ENCODE measurements at places on chromosomes 13 and 19.
A peak's percentile ranks its signal among the peaks of the same experiment; 100 is the strongest.

DNA sequence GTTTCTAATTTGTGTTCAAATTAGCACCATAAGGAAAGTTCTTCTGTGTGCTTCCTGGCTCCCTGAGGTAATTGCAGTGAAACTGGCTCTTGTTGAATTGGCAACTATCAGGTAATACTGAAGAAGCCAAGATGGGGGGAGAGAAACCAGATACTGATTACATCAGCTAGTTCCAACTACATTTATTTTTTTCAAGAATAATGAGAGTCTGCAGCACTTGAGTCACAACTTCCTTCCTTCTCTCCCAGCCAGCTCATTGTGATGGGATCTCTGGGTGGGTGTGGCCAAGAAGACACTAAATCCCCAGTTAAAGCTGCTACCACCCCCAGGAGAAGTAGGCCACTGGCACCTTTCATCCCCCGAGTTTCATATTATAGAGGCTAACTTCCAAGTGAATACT, 100.7 kb upstream of the RXFP2 start:
- DNase-seq = peak; percentile 87

- DNase-seq = no peak
Observed at GRCh38 chr19:30165228-30165813, 206.9 kb upstream of the ZNF536 start.

DNA sequence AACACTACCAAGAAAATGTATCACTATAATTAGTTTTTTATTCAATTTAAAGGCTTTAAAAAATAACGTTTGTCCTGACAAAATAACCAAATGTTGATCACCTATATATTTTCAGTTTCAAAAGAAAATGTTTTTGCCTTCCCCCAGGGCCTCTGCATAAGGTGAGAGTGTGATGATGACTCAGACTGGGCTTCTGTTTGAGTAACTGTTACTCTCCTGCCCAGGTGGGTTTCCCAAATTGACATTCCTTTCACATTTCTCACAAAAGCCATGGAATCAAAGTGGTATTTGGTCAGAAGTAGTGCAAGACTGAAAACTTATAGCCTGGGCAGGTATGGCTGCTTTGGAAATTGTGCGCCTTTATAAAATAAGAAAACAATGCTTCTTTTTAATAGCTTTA, 180.6 kb downstream of the COG6 start:
- no peak for DNase-seq

GRCh38 chr19:11296264-11296663, 304 bp downstream of the TSPAN16 start:
- DNase-seq = peak; percentile 21

DNA sequence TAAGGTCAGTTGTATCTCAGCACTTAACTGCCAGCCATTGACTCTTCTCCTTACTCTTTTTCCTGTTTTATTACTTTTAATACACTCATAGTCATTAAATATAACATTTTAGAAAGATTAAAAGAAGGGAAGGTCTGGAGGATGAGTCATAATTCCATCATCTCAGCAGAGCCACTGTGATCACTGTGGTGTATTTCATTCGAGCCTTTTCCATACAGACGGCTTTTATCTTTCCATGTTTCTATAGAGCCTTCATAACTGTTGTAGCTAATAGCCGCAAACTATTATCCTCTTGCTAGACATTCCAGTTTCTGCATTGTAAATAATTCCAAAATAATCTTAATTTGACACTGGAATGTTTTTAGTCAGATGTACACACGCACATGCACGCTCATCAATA, 4.7 kb upstream of the FLT1 start:
- DNase-seq = peak; percentile 53

GRCh38 chr19:2769218-2769617, 13.9 kb downstream of the SGTA start:
- DNase-seq = no peak

- no peak for DNase-seq
Observed at GRCh38 chr19:28020619-28021258, 1192.2 kb downstream of the UQCRFS1 start.

DNA sequence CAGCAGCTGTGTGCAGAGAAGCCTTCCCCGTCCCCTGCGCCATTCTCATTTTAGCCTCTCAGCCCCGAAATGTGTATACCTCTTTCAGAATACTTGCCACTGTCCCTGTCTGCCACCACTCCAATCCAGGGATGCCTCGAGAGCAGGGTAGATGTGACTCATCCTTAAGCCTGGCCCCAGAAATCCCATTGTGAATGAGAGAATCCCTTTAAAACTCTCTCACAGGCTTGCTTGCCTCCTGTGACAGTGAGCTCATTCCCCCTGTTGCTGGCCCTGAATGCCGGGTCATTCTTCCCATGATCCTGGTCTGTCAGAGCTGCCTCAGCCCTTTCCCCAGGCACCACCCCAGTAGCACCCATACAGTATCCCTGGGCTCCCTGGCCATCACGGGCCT, 9.6 kb downstream of the AP2A1 start:
- DNase-seq = no peak

DNA sequence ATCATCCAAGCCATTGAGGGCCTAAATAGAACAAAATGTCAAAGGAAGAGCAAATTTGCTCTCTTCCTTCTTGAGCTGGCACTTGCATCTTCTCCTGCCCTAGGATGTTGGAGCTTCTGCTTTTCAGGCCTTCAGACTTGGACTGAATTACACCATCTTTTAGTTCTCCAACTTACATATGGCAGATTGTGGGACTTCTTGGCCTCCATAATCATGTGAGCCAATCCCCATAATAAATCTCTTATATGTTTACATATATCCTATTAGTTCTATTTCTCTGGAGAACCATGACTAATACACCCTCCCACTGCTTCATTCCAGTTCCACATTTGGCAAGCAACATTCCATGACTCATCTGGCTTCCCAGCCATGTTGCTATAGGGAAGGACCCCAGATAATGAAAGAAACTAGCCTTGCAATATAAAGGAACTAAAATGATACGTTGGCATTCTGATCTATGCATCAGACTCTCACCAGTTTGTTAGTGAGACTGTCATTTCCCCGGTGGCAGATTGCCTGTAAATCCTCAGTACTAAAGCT, 11.0 kb upstream of the ACOD1 start:
- peak; percentile 96 for DNase-seq

- DNase-seq = no peak
Observed at GRCh38 chr19:29259153-29259552, 46.2 kb upstream of the UQCRFS1 start.

DNA sequence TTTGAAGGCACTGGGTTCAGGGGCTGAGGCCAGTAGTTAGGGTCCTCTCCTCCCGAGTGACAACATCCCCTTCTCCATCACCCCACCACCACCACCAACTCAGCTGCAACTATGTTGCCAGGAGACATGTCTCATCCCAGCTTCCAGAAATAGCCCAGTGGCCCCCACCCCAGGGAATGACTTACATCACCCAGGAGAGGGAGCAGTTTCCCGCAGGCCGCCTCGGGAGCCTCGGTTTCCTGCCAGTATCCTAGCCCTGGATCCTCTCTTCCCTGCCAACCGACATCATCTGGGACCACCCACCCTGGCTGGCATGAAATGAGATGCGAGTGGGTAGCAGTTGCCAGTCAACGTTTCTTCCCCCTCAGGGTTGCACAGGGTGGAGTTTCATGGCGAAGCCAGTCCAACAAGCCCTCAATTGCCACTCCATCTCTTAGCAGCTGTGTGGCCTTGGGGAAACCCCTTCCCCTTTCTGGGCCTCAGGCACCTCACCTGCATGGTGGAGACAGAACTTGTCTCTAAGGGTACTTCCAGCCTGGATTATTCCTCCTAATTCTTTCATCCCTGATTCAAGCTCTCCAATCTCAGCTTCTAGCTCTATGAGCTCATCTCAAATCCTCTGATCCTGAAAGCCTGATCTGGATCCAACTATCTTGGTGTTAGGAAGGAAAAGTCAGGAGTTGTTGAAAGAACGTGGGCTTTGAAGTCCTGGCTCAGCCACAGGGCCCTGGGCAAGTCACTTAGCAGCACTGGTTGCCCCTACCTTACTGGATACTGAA, 3.9 kb upstream of the GSK3A start:
- DNase-seq = peak; percentile 82

DNA sequence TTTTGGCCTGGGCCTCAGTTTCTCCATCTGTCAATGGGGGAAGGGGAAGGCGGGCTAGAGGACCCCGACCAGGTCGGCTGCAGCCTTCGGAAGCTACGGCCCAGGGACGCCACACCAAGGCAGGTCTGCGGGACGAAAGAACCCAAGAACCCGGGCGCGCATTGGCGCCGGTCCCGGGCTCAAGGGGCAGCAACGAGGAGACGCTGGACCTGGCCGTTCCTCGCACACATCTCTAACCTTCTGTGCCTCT, 739 bp upstream of the ILF3 start:
- DNase-seq = no peak

DNA sequence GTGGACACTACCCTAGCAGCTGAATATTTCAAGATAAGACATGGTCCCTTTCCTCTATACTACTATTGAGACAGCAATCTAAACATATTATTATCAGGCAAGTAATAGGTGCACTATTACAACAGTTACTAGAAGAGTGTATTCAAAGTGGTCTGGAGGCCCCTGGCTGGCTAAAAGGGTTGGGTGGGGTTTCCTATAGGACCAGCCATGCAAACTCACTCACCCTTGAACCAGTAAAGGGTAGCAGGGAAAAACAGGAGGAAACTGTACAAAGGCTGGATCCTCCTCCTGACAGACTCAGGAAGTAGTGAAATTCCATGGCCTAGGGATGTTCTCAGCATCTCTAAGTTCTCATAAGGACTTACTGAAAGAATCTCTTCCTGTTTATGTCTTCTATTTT, 7.7 kb downstream of the SMAD9 start:
- no peak for DNase-seq

DNA sequence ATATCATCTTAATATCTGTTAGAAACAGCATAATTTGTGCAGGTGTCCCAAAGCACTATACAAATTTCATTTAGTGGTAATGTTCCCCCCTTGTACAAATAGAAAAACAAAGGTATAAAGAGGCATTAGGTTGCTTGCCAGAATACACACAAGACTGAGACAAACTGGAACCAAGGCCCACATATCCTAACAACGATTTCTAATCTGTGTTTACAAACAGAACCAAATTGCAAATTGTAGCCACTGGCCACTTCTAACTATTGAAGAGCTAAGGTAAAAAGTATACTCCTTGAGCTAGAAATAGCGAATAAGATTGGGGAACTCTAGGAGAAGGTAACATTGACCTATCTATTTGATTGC, 526.1 kb downstream of the KLF12 start:
- no peak for DNase-seq

GRCh38 chr13:73973156-73973555, 161.0 kb downstream of the KLF12 start:
- no peak for DNase-seq

GRCh38 chr13:95858286-95859075, 181.5 kb downstream of the DNAJC3 start:
- peak; percentile 75 for DNase-seq

DNA sequence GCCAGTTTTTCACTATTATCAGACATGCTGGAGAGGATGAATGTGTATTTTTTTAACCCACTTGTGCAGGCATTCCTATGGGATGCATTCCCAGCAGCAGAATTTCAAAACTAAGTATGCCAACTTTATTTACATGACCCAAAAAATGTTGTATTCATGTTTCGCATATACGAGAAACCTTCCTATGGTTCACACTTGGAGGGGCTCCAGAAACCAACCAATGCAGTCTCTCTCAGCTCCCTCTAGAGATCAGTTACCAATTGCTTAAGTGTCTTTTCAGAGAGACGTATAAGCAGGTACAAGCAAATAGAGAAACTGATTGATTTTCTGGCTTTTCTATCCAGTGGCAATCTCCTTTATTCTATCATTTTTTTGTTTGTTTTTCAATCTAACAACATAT, 5.5 kb upstream of the PTOV1 start:
- DNase-seq = no peak

DNA sequence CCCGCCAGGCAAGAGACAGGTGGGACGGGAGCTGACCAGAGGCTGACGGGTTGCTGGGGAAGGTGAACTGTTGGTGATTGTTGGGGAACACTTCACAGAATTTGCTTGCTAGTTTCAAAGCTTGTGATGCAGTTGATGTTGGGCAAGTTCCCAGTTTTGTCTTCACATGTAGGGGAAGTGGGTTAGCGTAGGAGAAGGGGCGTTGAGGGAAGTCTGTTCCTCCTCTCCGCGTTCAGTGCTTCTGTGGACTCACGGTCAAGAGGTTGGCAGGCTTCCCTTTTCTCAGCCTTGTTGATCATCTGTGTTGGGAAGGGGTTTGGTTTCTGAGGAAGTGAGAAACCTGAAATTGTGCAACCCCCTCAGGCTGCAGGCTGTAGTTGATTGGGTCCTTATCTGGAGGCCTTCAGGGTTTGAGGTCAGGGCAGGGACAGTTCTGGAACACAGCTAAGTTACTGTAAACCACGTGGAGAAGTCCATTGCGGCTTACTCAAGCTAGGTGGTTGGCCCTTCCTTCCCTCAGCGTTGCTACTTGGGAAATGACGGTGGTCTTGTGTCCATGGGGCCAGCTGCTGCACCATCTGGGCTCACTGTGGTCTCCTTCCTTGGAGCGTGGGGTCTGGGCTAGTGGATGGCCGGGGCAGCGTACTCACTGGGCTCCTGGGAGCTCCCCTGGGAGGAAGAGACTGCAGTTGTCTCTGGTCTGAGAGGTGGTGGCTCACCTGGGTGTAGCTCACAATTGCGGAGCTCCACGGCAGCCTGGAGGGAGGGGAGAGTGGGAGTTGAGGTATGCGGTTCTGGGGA, 7.5 kb downstream of the RPS9 start:
- DNase-seq = peak; percentile 100

DNA sequence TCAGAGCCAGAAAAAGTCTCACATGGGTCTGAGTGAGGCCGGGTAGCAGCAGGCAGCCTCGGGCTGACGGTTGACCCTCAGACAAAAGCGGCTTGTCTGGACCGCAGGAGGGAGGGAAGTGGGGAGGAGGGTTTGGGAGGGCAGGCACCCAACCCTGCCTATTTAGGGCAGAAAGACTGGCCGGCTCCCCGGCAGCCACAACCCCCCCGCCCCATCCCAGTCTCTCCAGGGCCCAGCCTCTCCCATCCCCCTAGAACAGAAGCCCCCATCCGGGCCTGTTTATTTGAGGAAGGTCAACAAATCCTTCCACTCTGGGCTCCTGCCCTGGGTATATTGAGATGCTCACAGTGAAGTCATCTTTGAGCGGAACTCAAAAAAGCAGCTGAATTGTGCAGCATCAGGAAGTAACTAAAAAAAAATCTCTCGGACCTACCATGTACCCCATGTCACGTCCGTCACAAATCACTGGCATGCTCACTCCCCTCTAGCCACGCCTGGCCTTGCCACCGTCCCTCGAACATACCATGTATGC, 6.3 kb downstream of the DACT3 start:
- no peak for DNase-seq

GRCh38 chr13:33776239-33776881, 41.6 kb upstream of the RFC3 start:
- no peak for DNase-seq

- no peak for DNase-seq
Observed at GRCh38 chr13:38636761-38637160, 50.1 kb upstream of the FREM2 start.

DNA sequence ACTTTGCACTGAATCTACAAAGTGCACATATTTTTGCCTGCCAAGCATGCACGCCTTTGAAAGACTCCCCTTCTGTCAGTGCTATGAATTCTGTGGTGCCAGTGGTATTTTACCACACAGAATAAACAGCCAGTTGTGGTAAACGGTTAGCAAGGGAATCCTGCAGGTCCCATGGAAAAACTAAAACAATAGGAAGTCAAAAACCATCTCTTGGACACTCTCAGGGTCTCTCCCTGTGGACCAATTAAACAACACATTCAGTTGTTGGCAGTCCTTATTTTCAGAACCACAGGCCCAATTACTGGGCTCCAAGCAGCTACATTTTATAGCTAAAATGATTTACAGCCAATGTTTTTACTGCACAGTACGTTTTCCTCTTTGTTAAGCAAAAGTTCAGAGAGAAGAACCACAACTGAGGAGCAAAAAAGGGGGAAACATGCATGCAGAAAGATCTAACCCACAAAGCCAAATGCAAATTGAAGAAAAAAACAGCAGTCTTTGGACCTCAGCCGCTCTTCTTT, 116.9 kb downstream of the KCTD12 start:
- no peak for DNase-seq
